ENCODE measurements at places on chromosomes 11 and 22.

GRCh38 chr22:19120829-19121630 lies 1.2 kb downstream of the DGCR2 start:
- no peak for DNase-seq

DNA sequence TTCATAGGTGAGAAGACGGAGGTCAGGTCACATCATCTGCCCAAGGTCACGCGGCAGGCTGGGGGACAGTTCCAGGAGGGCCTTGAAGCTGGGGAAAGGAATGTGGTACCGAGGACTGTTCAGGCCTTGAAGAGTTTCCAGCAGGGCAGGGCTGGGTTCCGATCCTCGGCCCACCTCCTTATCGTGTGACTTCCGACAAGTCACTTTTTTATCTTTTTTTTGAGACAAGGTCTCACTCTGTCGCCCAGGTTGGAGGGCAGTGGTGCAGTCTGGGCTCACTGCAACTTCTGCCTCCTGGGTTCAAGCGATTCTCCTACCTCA lies 623 bp downstream of the NDUFS8 start:
- no peak for DNase-seq

- DNase-seq: no peak
These were observed 713.1 kb upstream of the ARHGAP42 start for GRCh38 chr11:99973993-99974392.

- no peak for DNase-seq
These were observed 30.5 kb upstream of the BLID start for GRCh38 chr11:122146475-122146874.

DNA sequence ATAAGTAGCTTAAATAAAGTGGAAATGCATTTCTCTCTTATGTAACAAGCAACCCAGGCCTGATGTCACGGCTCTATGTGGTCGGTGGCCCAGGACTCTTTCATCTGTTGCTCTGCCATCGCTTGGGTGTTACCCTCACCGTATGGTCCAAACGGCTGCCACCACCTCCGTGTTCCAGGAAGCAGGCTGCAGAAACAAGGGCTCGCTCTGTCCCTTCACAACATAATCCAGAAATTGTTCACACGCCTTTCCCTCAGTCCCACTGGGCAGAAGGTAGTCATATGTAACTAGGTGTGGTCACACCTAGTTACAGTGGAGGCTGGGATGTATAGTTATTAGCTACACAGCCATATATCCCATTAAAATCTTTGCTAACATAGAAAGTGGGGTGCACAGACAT lies 421.0 kb downstream of the SOX6 start:
- DNase-seq: no peak

GRCh38 chr22:35275580-35275979 lies 18.3 kb downstream of the HMGXB4 start:
- no peak for DNase-seq

- no peak for DNase-seq
These were observed 247.1 kb downstream of the MIAT start for GRCh38 chr22:26904483-26904882.

Measured in SHP77 (cell line).